Spinal cord (tissue), 10 donors: ENCODE measurements at places on chromosomes 12 and 14. TPM values are rescaled to one million over a fixed set of nuclear protein-coding genes. Genes with fewer than 3 reads are reported as not detected.

EGLN3 gene
- total RNA-seq, result 25.1 TPM

ZNF891 gene
- 4.1 TPM for total RNA-seq

TPI1 gene
- total RNA-seq, result 837 TPM

DACT1 gene
- total RNA-seq, result 24.0 TPM

KRT6C gene
- total RNA-seq, result not detected

KIF26A gene
- total RNA-seq, result 15.5 TPM

ARMH4 gene
- 39.8 TPM for total RNA-seq

KRT3 gene
- not detected for total RNA-seq

TRPV4 gene
- 3.8 TPM for total RNA-seq

KCNA5 gene
- total RNA-seq, result 2.9 TPM

ACSS3 gene
- total RNA-seq, result 32.1 TPM

ARHGAP9 gene
- 4.8 TPM for total RNA-seq

CD163L1 gene
- total RNA-seq, result 5.4 TPM

LRRC23 gene
- total RNA-seq, result 25.5 TPM

MYH6 gene
- 0.11 TPM for total RNA-seq

PLD4 gene
- total RNA-seq, result 12.9 TPM

KRT82 gene
- not detected for total RNA-seq

ANKRD33 gene
- not detected for total RNA-seq

PTMS gene
- 50.7 TPM for total RNA-seq

ERGIC2 gene
- total RNA-seq, result 84.6 TPM

UNG gene
- 19.4 TPM for total RNA-seq

FAM222A gene
- total RNA-seq, result 7.3 TPM

PYGL gene
- total RNA-seq, result 33.9 TPM

C12orf42 gene
- not detected for total RNA-seq
